GM13976 (cell line): ENCODE measurements at places on chromosomes 12 and 14.

GRCh38 chr14:105215602-105216001, 32.7 kb upstream of the BTBD6 start:
- no peak for DNase-seq

GRCh38 chr12:24379433-24379832, 430.0 kb upstream of the SOX5 start:
- no peak for DNase-seq

- DNase-seq: no peak
Measured at GRCh38 chr12:49923035-49923644, 19.4 kb upstream of the FAIM2 start.

DNA sequence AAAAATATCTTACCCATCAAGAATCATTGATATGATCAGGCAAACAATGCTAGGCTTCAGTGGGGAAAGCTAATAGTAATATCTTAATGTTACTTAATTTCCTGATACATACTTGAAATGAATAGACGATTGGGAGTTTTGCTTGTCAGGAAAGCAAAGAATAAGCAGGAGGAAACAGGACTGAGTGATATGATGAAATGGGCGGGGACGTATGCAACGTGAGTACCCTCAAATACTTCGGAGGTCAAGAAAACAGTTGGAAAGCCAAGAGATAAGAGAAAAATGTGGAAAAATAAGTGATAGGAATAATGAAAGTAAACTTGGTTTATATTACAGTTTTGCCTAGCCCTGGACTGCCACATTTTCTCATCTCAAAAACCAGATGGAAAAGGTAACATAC, 49.2 kb downstream of the METTL25 start:
- DNase-seq: no peak

DNA sequence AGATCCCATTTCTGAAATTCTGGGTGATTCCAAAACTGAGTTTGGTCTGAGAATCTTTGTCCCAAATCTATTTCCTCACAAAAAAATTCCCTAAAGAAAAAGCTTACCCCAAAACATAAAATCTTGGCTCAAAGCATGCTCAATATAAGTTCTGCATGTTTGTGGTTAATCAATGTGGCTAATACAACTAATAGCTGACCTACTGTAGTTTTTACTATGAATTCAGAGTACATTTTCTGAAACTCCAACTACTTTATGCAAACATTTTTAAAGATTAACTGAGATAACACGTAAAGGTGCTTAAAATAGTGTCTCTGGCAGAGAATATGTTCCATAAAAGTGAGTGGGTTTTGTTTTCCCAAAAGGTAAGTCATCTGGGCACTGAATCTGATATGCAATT, 133.1 kb downstream of the MED13L start:
- DNase-seq: no peak

GRCh38 chr14:52146504-52146903, 77.6 kb upstream of the NID2 start:
- no peak for DNase-seq

GRCh38 chr14:50531595-50532501, 521 bp downstream of the MAP4K5 start:
- peak; percentile 50 for DNase-seq

GRCh38 chr14:70789361-70789760, 20.0 kb downstream of the MAP3K9 start:
- DNase-seq: no peak

GRCh38 chr12:115403253-115403652, 719.3 kb upstream of the TBX3 start:
- no peak for DNase-seq

DNA sequence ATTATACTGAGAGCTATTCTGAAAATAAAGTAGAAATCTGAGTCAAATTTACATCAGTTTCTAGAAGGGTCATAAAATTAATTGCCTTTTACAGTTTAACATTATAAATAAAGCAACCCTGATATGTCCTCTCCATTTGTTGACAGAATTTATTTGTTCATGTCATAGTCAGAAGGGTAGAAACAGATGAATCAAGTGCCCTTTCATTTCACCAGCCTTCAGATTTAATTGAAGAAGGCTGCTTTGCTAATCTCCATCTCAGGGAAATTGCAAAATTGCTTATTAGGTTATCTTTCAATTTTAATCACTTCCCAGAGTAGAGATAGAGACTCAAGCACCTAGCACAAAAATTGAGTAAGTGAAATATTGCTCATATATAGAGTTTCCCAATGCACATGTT, 76.8 kb downstream of the ATXN7L3B start:
- DNase-seq: no peak

DNA sequence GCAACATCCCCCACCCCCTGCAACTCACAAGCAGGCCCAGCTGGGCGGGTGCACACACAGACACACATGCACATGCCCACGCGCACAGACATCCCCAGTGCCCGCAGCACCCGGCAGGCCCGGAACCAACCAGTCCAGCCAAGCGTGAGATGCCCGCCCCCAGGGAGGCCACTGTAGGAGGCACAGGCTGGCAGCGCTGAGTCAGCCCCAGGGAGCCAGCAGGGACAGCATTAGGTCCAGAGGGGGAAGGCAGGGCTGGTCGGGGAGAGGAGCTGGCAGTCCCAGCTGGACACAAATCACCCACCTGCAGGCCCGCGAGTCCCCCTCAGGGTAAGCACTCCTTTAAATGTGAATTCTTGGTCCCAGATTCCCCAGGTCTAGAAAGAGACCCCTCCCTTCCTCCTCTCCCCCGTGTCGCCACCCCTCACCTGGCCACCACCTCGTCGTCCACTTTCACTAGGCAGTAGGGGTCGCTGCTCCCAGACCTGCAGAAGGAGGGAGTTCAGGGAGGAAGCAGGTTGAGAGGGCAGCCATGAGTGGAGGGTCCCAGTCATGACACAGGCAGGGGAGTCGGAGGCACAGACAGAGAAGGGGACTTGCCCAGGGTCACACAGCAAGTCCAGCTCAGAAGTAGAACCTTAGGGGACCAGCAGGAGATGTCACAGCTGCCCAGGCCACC, 5.0 kb downstream of the RASAL1 start:
- DNase-seq: peak; percentile 62

DNA sequence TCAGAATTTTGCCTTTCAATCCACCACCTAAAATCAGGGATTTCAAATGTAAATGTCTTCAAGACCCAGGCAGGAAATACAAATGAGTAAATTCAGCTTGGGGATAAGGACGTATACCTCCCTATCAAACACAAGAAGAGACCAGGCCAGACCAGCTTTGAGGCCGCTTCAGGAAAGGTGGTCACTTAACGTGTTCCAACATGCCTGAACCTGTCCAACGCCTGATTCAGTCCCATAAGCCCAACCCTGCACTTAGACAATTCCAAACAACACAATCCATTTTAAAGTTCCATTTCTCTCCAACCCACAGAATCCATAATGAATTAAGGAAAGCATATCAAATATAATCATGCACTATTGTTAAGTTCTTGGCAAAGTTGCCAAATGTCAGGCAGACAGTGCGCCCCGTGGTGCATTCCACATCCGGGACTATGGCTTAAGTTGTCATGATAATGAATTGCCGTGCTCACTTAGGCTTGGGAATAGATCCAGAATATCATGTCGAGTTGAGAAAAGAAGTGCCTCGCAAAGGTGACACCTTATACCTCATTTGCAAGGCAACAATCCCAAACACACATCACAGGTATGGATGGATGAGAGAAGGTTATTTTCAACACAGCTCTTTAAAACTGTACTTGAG, 35.5 kb downstream of the CCDC60 start:
- DNase-seq: no peak

DNA sequence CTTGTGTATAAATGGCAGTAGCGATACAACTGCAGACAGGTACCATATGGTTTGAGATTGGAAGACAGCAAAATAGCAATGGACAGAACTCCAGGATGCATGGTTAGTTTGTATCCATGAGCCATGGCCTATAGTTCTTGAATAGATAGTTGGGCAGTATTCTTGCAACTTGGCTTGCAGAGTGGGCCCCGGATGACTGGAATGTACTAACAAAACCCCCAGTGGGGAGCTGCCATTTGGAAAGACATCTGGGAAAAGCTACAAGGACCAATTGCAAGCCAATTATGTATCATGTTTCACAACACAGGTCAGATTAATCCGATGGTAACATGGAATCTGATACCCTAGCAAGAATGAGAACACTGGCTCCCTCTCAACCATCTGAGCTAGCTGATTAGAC, 279.6 kb downstream of the RERGL start:
- DNase-seq: no peak

GRCh38 chr14:93977790-93978581, 1.6 kb upstream of the ASB2 start:
- no peak for DNase-seq

GRCh38 chr12:104551313-104551931, 94.7 kb downstream of the CHST11 start:
- DNase-seq: no peak

DNA sequence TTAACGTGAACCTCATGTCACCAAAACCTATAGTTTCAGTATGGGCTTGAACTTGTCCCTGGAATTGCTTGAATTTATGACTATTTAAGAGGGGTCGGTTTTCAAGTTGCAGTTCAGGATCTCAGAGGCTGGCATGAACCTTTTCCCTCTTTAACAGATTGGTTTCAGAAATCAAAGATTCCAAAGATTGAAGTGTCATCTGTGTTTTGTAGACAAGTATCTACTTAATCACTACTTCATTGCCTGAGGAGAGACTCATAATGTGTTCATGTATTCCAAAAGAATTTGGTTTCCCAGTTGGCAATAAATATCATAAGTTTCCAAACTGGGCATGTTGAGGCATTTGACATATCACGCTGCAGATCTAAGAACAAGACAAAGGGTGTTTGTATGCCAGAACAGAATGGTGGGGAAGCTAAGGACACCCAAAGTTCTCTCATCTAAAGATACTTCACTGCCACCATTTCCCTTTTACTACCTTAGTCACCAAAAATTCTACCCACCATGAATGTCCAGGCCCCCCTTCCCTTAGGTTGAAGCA, 199.5 kb downstream of the NUAK1 start:
- DNase-seq: no peak

DNA sequence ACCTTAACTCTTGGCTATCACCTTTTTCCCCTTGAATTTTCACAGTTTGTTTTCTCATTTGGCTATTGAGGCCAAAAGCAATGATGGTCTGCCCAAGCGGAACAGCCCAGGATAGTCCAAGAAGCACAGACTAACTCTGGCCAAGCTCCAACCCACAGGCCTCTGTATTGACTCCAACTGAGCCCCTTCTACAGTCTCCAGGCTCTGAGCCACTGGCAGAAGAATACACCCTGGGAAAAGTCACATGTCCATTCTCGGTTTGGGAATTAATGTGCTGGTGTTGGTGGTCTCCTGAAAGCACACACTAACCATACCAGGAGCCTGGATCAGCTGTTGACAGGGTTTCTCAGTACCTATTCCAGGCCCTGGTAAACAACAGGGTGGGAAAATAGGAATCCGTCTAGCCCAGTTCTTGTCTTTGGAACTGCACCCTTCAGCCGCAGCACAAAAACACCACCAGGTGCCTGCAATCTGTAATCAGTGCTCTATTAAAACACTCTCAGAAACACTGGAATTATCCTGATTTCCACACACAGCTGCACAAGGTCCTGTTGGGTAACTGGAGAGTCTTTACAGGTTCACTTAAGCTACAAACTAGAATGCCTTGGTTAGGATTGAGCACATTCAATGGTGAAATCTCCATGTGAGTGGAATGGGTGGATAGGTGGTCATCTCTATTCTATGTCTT, 63.6 kb downstream of the STXBP6 start:
- no peak for DNase-seq

DNA sequence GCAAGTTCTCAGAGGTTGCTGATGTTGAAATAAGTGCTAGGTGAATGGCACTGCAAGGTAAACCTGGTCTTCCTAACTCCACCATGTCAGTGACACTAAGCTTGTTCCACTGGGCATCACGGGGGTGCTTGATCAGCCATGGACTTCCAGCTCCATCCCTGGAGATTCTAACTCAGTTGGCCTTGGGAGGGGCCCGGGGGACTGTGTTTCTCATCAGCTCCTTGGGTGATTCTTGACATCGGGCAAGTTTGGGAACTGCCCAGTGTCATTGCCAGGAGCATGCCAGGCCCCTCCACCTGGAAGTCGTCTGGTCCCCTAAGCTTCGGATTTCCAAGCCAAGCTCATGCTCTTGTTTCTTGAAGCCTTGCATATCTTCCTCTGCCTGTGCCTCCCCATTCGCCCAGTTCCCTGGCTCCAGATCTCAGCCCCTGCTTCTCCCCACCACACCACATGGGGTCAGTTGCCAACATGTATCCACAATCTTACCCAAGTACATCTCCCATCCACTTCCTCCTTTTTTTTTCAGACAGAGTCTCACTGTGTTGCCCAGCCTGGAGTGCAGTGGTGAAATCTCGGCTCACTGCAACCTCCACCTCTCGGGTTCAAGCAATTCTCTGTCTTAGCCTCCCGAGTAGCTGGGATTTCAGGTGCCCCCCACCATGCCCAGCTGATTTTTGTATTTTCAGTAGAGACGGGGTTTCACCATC, 30.7 kb upstream of the RFLNA start:
- no peak for DNase-seq

DNA sequence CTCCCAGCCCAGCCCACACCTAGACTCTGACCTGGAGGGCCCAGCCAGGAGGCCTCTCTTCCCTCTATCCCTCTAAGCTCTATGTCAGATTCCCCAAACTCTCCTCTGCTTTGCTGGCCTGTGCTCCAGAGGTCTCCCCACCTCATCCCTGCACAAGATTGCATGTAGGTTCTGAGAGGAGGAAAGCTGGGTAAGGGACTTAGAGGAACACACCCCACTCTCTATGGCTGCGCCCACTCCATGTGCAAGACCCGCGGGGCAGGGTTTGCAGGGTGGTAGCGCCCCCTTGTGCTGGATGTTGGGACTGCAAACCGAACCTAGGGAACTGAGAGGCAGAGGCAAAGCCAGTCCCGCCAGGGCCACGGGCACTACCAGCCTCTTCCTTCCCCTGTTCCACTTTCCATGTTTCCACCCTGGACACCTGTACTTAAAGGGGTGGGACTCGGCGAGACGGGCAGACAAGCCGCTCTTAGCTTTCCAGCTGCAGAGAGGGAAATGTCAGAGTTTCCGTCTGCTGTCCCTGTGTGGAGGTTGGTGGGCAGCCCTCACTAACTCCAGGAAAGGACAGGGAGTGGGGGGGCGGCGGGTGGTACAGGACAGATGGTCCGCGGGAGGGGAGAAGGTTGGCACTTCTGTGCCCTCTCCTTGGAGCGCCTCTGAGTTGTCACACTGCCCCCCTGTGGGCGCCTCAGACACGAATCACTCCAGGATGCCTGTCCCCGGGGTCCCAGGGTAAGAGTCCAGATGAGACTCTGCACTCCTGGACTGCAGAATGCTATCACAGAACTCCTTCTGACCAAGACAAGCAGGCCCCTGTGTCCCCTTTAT, 16.8 kb downstream of the MMP14 start:
- peak; percentile 88 for DNase-seq

- DNase-seq: no peak
Measured at GRCh38 chr12:39401459-39401858, 41.5 kb downstream of the KIF21A start.

DNA sequence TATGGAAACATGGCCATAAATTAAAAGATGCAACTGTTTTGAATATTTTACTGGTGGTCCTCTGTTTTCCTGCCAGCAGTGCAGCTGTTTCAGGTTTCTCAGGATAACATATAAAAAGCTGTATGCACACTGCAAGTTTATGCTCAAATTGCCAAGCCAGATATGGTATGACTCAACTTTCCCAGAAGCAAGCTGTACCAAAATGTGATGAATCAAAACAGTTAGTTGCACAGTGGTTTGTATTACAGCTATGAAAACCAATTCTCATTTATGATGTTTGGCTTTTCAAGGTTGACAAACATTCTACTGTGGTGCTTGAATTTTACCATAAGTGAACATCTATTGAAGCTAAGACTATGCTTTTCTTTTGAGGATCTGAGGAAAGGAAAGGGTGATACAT, 15.5 kb downstream of the TRMT5 start:
- no peak for DNase-seq

- no peak for DNase-seq
Measured at GRCh38 chr12:132560364-132560613, 50.1 kb downstream of the LRCOL1 start.
